ENCODE measurements at places on chromosomes 7 and 10.

DNA sequence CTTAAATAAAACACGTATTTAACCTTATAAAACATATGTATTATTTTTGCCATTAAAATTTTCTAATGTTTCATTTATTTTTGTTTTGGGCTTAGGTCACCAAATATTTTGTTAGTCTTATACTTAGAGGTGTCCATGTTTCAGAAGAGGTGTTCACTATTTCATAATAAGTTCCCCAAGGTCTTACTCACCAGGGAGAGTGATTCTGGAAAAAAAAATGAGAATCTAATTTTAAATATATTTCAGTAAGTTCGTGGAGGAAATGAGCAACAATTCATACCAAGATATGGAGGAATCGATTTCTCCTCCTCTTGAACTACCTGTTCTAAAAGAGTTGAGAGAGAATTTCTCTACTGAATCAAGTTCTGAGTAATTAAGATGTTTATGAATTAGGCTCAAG is 271.6 kb upstream of the SLC26A5 start:
- DNase-seq: no peak

GRCh38 chr7:97377713-97378112 is 260.2 kb downstream of the SDHAF3 start:
- DNase-seq: no peak

DNA sequence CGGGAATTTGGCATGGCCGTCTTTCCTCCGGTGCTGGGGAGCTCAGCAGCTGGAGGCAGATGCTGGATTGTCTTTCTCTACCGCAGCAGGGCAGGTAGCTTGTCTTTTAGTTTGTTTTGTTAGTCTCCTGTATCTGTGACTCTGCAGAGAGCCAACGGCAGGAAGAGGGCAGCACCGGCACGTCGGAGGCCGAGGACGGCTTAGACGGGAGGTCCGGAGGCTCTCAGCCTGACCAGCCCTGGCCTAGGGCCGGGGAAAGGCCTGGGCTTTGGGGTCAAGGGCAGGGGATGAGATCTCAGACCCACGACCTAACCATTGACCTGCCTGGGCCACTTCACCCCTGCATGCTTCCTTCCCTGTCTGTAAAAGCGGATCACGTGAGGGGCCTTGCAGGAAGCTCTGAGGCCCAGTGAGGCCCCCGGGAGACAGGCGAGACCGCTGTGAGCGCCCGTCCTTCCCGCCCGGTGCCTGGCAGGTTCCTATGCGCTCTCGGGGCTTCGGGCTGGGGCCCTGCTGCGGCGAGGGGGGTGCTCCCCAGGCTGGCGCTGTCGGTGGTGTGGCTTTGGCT is 72.7 kb downstream of the LHPP start:
- no peak for DNase-seq

DNA sequence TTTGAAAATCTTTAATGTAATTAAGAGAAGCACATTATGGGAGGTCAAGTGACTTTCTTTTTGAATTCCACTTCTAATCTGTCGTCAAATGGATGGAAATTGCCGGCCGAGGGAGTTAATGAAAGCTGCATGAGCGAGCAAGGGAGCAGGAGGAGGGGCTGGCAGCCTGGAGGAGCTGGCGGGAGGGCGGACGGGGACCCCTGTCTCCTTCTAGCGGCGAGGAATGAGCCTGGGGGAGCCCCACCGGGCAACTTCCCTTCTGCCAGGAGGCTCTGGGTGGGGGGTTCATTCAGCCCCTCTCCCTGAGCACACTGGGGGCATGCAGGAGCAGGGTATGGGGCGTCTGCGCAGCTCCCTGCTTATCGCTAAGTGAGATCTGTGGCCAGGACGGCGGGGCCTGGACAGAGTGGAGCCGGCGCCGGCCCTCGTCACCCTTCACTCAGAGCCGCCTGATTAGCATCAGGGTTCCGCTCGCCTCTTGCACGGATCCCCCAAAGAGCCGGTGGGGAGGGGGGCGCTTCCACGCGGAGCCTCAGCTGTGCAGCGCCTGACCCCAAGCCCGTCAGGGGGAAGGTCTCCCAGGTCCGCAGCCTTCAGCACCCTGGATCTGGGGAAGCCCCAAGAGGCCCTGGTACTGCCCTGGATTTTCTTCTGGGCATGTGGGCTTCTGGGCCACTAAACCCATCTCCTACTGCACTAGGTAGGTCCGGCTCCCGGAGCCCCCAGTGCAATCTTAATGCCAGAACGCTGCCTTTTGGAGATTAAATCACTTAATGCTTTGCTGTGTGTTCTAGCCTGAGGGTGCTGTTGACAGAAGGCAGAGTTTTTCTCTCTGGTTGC is 680.8 kb downstream of the LRMDA start:
- DNase-seq: no peak

- no peak for DNase-seq
Observed at GRCh38 chr7:82506702-82507101, 63.1 kb upstream of the CACNA2D1 start.

- DNase-seq: no peak
Observed at GRCh38 chr10:28332726-28333125, 29.9 kb upstream of the MPP7 start.

DNA sequence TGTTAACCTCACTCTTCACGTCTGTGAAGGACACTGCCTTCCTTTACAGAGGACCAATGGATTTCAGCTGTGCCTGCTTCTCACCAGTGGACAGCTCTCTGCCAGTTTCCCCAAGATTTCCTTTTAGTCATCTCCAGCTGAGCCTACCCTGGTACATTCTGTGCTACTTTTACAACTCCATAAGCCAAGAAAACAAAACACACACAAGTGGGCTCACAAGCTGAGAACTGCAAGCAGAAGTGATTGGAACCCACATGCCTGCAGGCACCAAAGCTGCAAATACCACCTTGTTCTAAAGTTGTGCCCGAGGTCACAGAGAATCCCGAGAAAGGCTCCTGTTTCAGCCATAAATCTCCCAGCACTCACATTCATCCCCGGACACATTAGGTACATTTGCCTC is 636.8 kb downstream of the PHTF2 start:
- DNase-seq: no peak

DNA sequence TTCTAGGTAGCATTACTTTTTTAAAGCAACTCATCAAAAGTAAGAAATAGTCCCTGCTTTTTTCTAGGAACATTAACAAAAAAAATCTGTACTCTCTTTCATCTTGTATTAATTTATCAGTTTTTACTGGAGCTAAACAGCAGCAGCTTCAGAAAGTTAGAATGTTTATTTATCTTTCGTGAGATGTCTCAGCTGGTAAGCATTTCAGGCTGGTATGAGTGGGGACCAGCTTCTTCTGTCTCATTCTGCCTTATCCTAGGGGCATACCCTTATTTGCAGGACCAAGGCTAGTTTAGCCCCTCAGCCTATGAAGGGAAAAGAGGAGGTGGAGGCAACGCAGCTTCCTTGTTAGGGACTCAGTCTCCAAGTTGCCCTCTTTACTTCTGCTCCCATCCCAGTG is 35.1 kb downstream of the LANCL2 start:
- no peak for DNase-seq

GRCh38 chr7:31875424-31875823 is 188.4 kb downstream of the PPP1R17 start:
- DNase-seq: no peak

DNA sequence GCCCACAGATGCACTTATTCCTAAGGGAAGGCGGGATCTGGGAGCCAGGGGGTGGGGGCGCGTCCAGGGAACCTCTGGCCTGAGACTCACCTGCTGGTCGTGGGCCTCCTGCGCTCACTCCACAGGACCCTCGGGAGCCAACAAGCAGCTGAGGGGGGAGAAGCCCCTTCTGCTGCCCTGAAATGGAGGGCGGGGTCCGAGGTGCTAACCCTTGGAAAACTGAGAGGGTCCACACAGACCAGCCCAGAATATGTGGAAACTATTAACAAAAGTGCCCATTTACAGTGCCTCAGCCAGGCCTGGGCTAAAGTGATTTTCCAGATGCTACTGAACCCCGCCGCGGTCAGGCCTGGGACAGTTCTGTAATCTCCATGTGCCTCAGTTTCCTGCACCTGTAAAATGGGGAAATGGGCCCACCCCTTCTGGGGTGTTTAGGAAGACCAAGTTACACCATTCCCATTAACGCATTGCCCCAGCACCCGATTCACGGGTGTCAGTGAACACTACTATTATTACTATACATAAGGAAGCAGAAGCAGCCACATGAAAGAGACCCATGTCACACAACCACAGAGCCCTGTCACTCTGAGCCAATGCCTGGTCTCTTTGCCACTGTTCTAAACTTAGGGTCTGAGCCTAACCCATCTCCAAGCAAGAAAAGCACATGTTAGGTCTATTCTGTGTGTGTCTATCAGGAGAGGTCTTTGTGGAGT is 630 bp upstream of the VSTM4 start:
- no peak for DNase-seq

DNA sequence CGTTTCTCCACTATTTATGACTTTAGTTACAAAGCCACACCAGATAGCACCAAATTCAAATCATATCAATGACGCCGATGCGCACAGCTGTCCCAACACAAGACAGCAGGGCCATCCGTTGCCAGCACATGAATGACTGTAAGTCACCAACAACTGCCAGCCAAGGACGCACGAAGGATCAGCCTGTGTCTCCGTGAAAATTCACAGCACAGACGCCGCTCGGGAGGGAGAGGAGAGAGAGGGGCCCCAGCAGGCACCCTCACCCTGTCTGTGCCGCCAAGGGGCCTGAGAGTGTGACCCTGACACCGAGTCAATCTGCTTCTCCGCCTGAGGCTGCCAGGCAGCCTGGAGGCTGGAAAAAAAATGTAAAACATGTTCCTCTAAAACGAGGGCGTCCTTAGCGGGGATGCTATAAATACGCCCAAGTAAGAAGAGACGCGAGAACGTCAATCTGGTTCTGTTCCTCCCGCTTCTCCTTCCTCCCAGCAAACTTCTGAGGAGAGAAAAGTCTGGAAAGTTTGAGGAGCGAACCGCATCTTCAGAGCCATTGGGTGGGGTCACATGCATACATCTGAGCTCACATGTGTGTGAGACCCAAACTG is 111.2 kb downstream of the PTPRN2 start:
- DNase-seq: no peak

DNA sequence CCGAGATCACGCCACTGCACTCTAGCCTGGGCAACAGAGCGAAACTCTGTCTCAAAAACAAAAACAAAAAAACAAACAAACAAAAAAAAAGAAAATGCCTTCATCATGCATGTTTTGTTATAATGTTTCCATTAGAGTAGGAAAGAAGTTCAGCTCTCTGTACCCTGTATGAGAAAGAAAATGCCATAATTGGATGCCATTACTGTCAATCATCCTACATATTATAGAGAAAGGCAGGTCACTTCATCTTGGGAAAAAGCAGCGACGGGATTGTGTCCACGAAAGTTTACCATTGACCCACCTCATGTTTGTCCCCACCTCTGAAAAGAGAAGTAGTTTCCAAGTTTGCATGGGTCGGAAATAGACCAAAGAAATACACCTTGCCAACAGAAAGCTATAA is 33.8 kb downstream of the SEC61G start:
- no peak for DNase-seq
